ENCODE measurements at places on chromosomes 1 and 21.

- DNase-seq: no peak
These were observed 4.2 kb downstream of the PTGFRN start for GRCh38 chr1:116913941-116914340.

DNA sequence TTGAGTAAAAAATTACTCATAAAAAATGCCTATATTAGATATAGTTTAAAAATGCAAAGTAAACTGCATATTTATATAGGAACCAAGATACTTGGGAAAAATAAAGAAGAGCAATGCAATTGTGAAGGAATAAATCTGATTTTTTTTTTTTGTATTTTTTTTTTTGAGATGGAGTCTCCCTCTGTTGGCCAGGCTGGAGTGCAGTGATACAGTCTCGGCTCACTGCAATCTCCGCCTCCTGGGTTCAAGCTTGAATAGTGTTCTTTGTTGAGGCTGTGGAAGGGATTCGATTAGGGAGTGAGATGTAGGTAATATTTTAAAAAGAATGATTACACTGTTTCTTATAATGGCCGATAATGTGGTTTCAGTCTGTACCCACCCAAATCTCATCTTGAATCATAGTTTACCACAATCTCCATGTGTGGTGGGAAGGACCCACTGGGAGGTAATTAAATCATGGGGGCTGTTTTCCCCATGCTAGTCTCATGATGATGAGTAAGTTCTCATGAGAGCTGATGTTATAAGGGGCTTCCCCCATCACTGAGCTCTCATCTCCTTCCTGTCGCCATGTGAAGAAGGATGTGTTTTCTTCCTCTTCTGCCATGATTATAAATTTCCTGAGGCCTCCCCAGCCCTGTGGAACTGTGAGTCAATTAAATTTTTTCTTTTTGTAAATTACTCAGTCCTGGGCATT is 1765.9 kb downstream of the PLA2G4A start:
- DNase-seq: no peak

DNA sequence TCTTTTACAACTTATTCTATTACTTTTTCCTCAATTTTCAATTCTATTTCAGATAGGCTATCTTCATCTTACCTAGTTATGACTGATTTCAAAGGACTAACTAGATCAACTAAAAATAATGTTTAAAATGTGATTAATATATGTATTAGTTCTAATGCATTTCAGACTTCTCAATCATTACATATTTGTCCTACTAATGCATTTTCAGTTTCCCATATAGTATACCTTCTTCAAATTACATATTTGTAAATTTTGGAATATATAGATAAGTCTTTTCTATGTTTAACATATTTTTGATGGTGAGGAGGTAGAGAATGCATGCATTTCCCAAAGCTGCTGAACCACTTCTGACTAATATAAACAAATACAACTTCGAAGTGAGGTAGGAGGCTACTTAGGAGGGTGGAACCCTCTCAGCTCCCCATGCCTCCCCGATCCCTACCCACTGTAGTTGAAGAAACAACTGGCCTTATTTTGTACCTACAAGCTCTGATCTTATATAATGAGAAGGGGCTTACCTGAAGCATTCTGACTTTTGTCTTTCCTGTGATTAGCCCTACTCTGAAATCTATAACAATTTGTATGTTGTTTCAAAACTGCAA is 1.7 kb downstream of the TRMT1L start:
- no peak for DNase-seq

- no peak for DNase-seq
These were observed 495 bp upstream of the NTRK1 start for GRCh38 chr1:156860113-156860627.

- no peak for DNase-seq
These were observed 57.5 kb upstream of the IL12RB2 start for GRCh38 chr1:67250051-67250653.
